ENCODE measurements at places on chromosomes 7 and 10.

DNA sequence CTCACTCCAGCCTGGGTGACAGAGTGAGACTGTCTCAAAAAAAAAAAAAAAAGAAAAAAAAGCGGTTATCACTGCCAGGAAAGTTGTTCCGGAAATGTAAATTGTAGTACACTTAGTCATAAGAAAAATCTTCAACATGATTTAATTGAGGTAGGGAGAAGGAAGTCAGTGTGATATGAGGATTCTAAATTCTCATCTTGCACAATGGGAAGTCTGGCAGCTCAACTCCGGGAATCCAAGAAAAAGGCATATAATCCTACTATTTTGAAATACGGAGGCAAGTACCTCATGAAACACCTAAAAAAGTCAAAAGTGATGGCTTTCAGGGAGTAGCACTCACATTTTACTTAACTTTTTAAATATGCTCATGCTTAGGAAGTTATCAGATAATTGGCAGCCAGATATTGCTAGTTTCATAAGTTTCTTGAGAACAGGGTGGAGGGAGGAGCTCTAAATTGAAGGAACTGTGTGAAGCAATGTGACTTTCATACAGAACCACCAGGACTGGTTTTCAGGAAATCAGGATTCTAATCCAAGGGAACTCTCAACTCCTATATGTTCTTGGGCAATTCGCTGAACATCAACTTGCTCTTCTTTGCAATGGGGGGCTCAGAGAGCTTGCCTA, 2.7 kb upstream of the C7orf25 start:
- DNase-seq, result no peak

DNA sequence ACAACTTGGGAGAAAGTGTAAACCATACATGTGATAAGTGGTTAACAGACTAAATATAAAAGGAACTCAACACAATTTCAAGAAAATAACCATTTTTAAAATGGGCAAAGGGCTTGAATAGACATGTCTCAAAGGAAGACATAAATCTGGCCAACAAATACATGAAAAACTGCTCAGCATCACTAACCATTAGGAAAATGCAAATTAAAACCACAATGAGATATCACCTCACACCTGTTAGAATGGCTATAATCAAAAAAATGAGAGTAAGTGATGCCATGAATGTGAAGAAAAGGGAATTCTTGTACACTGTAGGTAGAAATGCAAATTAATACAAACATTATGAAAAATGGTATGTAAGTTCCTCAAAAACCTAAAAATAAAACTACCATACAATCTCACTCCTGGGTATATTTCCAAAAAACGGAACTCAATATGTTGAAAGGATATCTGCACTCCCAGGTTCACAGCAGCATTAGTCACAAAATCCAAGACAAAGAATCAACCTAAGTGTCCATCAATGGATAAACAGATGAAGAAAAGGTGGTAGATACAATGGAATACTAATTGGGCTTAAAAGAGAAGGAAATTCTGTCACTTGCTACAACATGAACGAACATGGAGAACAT, 5.6 kb downstream of the SNX13 start:
- DNase-seq, result no peak

- DNase-seq, result no peak
Observed at GRCh38 chr7:7977774-7978173, 9.2 kb downstream of the GLCCI1 start.

DNA sequence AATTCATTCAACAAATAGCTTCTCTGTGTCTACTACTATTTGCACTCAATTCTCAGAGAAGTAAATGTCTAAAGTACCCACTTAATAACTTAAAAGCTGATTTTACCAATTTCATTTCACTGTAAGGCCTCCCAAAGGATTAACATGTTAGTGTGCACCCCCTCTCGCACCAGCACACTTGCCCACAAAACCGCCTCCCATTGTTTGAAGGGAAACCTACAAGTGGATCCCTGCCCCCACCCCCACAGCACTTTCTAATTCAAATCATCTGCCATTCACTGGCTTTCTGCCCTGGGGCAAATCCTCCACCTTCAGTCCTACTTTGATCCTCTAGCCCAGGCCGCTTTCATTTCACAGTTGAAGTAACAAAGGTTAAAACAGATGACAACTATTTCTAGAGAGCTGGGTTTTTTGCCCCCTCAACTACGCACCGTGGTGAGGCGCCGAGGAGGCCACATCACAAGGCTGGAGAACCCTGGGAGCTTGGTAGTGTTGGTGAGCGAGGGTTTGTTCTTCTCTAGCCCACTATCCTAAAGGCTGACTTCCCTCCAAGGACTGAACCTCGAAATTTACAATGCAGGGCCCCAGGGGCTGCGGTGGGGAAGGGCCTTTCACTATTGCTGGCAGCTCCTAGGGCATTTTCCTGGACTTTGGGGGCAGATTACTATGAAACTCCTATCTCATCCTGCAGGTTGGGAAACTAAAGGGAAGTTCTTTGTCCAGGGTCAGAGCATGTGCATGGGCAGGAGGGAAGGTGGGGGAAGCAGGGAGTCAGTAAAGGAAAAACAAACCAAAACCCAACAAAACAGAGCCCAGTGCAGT, 517.4 kb upstream of the ZMIZ1 start:
- no peak for DNase-seq

DNA sequence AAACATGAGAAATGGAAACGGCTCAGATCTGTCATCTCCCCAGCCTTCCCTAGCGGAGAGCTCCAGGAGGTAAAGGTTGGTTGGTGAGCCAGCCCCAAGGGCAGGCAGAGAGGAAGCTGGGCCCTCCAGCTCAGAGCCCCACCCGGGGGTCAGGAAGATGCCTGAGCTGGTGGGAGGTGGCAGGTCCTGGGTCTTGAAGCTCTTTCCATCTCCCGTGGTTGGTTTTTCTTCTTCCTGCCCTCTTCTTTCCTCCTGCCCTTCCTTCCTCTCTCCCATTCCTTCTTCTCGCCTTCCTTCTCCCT, 384.2 kb upstream of the FOXK1 start:
- no peak for DNase-seq

- DNase-seq, result no peak
Observed at GRCh38 chr7:84469034-84469433, 274.4 kb upstream of the SEMA3A start.

All from activated T-cell treated with anti-CD3 and anti-CD28 coated beads for 48 hours (primary cell).